ENCODE measurements at places on chromosomes 7 and 10. TPM values are rescaled to one million over a fixed set of nuclear protein-coding genes. Genes with fewer than 3 reads are reported as not detected.

CFAP69 gene
- total RNA-seq, result 2.1 TPM

NANOS1 gene
- total RNA-seq, result 1.6 TPM

DNA sequence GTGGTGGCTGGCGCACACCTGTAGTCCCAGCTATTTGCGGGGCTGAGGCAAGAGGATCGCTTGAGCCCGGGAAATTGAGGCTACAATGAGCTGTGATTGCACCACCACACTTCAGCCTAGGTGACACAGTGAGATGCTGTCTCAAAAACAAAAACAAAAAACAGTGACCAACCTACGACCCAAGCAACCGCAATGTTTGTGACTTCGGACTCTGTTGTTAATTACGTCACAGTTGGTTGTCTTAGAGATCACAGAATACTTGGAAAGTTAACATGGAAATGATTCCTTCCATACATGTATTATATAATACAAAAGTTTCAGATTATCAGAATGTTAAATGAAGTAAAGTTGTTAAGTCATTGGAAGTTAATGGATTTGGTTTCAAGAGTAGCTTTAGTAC is 106.2 kb downstream of the REEP3 start:
- no peak for DNase-seq

DNA sequence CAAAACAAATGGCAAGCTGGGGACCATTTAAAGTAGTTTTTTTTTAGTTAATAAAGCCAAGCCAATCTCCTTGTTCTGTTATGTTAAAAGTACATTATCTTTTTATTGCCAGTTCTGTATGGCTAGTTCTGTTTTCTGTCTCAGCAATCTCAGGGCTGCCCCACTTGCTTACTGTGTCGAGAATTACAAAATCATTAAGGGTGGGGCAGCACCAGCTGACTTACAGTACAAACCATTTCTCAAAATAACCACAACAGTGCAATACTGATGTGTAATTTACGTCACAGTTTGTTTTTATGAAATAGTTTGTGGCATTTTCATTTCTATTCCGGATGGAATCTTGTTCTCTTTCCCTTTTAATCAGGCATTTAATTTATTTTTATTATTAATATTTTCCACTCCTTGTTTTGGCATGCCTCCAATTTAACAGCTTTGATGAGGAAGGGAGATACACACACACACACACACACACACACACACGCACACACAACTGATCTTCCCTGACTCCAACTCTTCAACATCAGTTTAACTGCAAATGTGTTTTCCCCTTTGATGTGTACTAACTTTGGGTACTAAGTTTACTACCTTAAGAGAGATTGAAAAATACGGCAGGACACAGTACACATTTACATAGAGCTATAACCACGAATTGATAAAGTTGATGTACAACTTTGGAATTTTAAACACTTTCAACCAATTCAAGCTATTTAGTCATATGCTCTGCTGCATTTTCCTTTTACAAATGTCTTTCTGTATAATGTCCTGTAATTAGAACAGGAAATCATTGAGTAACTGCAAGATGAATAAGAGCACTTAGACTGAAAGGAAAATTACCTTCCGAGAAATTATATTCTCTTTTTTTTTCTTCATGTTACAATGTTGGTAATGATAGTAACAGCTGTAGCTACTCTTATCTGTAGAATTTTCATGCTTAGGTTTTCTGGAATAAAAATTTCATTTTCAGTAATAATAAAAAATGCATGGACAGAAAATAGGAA is 91.5 kb downstream of the ARID5B start:
- DNase-seq, result peak; percentile 63

GRCh38 chr10:64089648-64090047 is 568.4 kb downstream of the REEP3 start:
- no peak for DNase-seq

- DNase-seq, result no peak
Measured at GRCh38 chr10:42593284-42593683, 45.1 kb downstream of the ZNF33B start.

- no peak for DNase-seq
Measured at GRCh38 chr7:130777426-130777825, 43.4 kb upstream of the KLF14 start.

- peak; percentile 100 for DNase-seq
Measured at GRCh38 chr7:36303202-36304098, 86.2 kb upstream of the ANLN start.

GRCh38 chr10:5563991-5564536 is 39.3 kb downstream of the CALML3 start:
- DNase-seq, result peak; percentile 98
